ENCODE measurements at places on chromosomes 5 and 9.

DNA sequence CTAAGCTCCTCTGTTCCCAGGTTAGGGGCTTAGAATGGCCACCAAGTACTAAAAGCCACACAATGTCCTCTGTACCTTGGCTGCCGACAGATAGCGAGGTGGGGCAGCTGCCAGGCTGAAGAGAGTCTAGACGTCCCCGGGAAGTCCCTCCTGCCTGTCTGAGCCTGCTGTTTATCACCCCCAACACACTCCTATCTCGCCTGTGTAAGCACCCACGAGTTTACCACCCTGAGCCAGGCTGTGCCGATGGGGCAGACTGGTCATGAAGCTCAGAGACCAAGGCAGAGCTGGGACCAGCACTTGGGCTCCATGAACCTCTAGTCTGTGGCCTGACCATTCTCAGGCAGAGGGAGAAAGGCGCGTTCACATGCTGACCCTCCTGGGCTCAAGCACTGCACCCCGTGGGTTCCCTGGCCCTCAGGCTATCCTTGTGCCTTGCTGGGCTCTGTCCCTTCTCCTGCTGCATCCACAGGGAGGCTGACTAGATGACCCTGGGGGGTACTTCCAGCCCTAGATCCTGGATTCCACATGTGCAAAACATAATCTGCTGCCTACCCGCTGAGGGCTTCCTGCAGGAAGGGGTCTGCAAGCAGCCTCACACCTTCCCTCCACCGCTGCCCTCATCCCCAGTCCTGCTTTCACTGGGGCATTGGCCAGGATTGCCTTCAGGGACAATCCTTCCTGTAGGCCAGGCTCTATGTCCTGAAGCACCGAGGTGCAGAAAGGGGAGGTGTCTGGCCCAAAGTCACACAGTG is 18.6 kb upstream of the SLC25A51 start:
- no peak for DNase-seq

DNA sequence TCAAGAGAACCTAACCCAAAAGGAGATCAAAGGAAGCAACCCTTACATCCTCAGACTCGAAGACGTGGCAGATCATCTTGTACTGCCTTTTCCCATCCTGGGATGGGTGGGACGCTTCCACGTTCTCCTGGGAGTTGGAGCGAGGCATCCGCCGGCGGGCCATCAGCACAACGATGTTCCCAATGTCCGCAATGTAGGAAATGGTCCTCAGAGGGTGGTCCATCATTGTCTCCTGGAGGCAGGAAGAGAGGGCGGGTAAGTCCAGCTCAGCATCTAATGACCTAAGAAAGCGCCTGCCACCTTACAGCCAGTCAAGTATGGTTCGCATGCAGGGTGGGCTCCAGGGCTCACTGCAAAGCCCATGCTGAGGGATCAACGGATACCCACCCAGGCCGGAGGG is 131.2 kb downstream of the ENTREP1 start:
- DNase-seq = no peak

DNA sequence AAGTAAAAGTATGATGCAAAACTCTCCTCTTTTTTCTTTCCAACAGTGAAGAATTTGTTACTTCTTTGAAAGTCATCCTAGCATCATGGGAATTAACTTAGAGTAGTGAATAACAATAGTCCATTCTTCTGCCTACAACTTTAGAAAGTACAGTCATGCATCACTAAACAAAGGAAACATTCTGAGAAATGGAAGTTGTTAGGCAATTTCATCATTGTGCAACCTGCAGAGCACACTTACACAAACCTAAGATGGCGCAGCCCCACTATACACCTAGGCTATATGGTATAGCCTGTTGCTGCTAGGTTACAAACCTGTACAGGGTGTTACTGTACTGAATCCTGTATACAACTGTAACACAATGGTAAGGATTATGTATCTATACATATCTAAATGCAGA is 1209.3 kb upstream of the C9orf72 start:
- DNase-seq = no peak

DNA sequence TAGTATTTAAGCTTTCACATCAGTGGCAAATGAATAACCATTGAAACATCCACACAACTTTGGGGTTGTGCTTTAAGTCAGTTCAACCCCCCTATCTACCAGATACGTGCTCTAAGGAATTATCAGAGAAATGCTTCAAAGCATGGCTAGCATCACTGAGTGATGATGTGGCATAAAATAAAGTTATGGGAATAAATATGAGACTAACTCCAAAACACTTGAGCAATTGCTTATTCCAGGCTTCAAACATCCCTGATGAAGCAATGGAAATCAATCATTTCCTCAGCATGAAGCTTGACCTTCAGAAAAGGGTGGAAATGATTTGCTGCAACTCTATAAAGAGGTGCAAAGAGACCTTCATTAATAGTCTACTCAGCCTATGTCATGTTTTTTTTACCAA is 292.0 kb upstream of the SMC2 start:
- no peak for DNase-seq

DNA sequence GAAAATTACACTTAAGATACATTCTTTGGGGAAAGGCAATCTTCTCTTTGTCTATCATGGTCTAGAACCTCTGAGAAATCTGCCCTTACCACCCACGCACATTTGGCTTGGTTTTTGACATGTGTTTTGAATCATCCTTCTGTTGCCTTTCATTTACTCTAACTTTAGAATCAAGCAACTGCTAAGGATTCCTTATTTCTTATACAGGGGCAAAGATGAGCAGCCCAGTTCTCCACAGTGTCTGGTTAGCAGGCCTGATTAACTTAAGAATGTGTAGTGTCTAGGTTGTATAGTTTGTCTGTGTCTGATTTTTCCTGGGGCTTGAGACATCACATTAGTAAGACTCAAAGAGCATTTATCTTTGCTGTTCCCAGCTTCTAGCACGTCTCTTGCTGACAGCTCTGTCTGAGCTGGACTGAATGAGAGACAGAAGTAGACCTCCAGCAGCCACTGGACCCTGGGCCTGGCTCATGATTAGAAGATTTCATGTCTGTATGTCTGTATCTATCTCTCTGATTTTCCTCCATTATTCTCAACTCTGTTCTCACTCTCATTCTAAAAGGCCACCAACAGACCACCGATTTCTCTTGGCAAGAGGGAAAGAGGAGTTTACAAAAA is 31.8 kb upstream of the PCA3 start:
- DNase-seq = no peak

- DNase-seq = no peak
These were observed 3.9 kb downstream of the SEPTIN8 start for GRCh38 chr5:132773114-132773513.

GRCh38 chr9:131610231-131610761 is 65.0 kb downstream of the PRRT1B start:
- no peak for DNase-seq

Measured in WERI-Rb-1 (cell line).